ENCODE measurements at places on chromosomes 1 and 21. TPM values are rescaled to one million over a fixed set of nuclear protein-coding genes. Genes with fewer than 3 reads are reported as not detected.

DNA sequence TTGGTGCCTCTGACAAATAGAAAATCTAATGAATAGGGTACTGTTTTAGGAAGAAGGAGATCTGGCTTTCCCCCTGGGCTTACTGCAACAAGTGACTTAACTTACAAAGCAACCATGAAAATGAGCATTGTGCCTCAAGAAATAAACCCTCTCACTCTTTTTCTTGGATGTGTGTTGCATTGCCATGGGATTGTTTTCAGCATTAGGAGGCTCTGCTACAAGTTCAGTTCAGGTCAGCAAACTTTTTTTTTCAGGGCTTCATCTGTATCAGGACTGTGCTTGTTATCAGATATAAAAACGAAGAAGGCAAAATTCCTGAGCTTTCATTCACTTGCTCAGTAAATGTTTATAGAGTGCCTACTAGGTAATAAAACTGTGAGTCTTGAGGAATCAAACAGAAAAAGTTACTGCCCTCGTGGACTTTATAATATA lies 37.8 kb upstream of the DOCK7 start:
- H3K4me1 ChIP-seq, result peaks cover 24% of the 10 kb centered on the region
- no peaks in the 10 kb centered on the region for H3K27me3 ChIP-seq
- H3K36me3 ChIP-seq, result no peaks in the 10 kb centered on the region
- no peak for DNase-seq
- H3K27ac ChIP-seq, result no peak overlapping the region

- H3K4me1 ChIP-seq, result no peaks in the 10 kb centered on the region
- no peak for DNase-seq
- H3K36me3 ChIP-seq, result no peaks in the 10 kb centered on the region
- no peak overlapping the region for H3K27ac ChIP-seq
- no peak overlapping the region for H3K4me3 ChIP-seq
These were observed 37.5 kb downstream of the IVNS1ABP start for GRCh38 chr1:185279571-185279970.

GRCh38 chr21:15343066-15343465 lies 278.3 kb upstream of the NRIP1 start:
- H3K4me1 ChIP-seq, result no peaks in the 10 kb centered on the region
- DNase-seq, result no peak
- no peaks in the 10 kb centered on the region for H3K27me3 ChIP-seq
- no peaks in the 10 kb centered on the region for H3K36me3 ChIP-seq
- no peak overlapping the region for H3K4me3 ChIP-seq

DNA sequence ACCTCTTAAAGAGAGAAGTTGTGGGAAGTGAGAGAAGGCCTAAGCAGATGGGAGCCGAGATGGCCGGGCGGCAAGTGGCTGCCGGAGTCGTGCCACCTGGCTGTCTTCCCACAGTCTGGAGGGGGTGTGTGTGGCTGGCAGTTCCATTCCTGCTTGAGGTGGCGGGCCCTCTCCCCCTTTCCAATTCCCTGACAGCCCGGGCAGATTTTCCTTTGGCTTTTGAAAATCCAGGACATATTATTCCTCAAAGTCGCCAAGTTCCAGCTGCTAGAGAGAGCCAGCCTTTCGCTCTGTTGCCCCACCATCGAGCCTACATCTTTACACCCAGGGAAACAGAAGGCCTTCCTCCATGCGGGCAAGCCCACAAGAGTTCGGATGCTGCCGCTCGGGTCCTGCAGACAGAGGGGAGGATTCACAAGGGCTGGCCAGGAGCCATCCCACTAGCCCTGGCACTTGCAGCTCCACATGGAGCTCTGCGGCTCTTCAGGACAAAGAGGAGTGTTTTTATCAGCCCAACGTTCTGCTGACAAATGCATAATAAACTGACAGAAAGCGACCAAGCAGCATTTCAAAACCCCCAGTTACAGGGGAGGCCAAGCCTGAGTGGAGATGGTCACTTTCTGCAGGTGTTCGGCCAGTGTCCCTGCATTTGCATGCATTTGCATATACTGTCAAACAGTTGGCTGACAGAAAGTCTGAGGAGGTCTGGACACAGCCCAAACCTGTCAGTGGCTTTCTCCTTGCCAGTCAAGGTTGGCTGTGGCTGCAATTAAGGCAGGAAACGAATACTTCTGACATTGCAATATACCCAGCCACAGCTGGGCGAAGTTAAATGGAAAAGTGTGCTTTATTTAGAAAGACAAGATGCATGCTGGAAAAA lies 45.9 kb downstream of the OLIG1 start:
- H3K4me1 ChIP-seq, result peaks cover 9% of the 10 kb centered on the region
- no peak overlapping the region for H3K27ac ChIP-seq
- no peaks in the 10 kb centered on the region for H3K36me3 ChIP-seq
- DNase-seq, result peak; percentile 64

GJA4 gene
- total RNA-seq, result 11.9 TPM

FAM163A gene
- 3.5 TPM for total RNA-seq
